ENCODE measurements at places on chromosomes 1 and 21.

DNA sequence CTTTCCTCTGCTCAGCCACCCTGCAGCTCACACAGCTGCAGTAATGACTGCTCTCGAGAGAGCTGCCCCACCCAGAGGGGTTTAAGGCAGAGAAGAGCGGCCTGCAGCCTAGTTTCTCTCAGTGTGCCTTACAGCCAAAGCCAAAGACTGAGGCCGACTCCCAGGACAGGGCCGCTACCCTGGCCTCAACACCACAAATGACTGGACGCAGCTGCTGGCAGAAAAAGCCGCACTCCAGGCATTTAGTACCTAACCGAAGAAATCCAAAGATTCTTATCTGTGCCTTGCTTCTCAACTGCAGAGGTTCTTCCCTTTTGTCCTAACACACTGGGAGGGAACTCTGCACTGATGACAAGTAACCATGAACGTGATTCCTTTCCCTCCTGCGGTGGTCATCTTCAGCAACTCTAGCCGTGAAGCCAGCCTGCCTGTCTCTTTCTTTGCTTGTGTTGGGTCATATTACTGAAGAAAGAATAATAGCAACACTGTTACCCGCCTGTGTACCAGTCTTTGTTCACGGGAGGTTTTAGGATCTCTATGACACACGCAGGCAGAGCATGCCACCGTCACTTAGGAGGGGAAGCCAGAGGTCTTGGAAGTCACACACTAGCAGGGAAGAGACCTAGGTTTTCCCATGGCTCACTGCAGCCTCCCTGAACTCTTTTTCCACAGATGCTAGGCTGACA, 202.7 kb downstream of the RHOU start:
- DNase-seq: no peak

DNA sequence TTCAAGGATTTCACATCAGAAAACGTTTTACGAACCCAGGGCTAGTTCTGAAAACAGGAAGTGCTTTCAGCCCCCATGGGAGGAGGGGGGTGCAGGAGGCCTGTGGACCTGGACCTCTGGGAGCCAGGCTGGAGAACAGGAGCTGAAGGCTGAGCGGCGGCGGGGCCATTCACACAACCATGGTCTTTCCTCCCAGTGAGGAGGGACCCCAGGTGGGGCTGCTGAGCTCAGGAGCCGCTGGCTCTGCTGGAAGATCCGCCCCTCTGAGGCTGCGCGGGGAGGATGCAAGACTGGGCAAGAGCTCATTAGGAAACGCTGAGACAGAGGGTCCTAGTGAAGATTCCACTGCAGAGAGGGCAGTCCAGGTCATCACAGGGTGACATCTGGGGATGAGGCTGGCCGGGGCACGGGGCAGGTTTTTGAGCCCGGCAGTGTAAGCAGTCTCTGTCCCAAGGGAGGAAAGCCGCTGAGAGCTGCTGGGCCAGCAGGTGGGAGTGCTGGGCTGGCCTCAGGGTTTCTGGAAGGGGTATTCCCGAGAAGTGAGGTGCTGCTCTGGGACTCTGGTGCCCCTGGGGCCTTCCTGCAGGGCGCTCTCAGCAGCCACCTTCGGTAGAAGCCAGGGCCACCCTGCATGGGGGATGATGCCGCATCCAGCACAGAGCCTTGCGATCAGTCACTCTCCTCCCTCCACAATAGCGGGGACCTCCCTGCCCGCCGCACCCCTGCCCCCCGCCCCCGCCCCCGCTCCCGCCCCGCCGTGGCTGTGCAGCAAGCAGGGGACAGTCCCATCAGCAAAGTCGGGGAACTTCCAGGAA, 7.5 kb downstream of the MX2 start:
- DNase-seq: no peak

GRCh38 chr1:6497215-6497866, 5.9 kb upstream of the PLEKHG5 start:
- peak; percentile 14 for DNase-seq

GRCh38 chr1:166950156-166950555, 25.2 kb downstream of the ILDR2 start:
- no peak for DNase-seq

GRCh38 chr1:3024019-3024418, 2.8 kb downstream of the ACTRT2 start:
- DNase-seq: no peak

DNA sequence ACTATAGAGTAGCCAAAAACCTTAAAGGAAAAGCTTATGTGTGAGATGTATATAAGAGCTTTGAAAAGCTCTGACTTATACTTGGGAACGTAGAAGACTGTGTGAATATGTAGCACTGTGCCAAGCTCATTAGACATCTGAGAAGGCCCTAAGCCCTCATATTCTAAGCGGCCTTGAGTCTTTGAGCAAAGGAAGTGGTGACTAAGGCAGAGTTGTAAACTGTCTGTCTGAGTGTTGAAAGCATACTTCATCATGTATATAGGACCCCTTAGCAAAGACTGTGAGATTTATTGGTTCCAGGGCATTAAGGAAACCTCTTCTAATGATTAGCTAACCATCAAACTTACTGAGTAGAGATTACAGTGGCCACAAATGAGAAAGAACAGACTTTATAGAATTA, 153.3 kb upstream of the LYPLAL1 start:
- DNase-seq: no peak

GRCh38 chr1:109306832-109307273, at the start of gene MYBPHL:
Gene MYBPHL (minus strand): TSS chr1:109307011. CDS start chr1:109306991, 20 bp downstream.
- DNase-seq: no peak

DNA sequence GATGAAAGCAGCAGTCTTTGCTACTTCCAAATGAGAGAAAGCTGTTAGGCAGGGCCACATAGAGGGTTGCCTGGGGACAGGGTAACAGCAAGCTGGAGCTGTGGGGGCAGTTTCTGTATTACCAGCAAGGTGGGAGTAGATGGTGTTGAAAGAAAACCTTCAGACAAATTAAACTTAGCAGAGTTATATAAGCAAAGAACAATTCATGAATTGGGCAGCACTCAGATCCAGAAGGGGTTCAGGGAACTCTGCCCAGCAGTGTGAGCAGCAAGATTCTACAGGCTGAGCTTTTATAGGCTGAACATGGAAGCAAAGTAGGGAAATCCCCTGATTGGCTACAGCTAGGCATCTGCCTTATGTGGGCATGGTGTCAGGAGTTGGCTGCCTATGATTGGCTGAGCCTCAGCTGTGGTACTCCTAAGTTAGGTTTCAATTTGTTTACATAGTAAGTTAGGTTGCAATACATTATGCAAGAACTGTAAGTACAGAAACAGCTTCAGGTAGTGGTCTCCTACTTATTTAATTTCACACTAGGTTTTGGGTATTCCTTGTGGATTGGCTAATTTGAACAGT, 64.1 kb upstream of the TMPRSS2 start:
- no peak for DNase-seq

- no peak for DNase-seq
Measured at GRCh38 chr1:4584449-4584848, 70.0 kb upstream of the AJAP1 start.

GRCh38 chr1:19769211-19769932, 30.3 kb downstream of the TMCO4 start:
- DNase-seq: no peak

GRCh38 chr1:30286988-30287839, 436.2 kb downstream of the MATN1 start:
- DNase-seq: no peak

GRCh38 chr21:16538936-16539440, 809.2 kb downstream of the USP25 start:
- no peak for DNase-seq

GRCh38 chr1:201732351-201732750, 96.6 kb upstream of the IPO9 start:
- DNase-seq: no peak

DNA sequence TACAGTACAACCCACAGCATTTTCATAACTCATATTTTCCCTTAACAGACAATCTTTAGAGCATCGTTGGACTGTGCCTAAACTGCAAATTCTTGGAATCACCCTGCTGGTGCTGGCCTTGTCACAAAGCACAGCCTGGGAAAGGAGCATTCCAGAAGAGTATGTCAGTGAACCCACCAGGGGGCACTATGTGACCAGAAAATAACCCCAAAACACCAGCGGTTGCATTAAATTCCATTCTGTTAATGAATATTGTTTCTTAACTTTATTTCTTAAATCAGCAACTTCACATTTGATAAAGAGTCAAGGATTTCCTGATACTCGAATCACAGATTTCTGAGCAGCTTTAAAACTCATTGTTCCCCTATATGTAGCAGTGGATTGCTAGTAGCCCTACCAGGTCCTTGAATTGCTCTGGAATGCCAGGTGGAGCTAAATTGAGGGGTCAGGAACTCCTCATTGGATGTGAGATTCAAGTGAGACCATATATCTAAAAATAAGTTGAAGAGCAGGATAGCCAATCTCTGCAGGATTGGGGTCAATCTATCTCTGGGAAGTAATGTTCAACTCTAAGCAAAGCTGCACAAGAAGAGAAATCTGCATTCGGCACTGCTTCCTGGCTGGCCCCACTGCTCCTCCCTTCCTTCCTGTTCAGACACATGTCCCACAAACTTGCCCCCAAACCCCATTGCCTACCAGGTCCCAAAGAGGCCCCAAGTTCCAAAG, 12.7 kb upstream of the RAB4A start:
- DNase-seq: peak; percentile 41

GRCh38 chr1:44013949-44014348, 17.3 kb downstream of the SLC6A9 start:
- DNase-seq: no peak

DNA sequence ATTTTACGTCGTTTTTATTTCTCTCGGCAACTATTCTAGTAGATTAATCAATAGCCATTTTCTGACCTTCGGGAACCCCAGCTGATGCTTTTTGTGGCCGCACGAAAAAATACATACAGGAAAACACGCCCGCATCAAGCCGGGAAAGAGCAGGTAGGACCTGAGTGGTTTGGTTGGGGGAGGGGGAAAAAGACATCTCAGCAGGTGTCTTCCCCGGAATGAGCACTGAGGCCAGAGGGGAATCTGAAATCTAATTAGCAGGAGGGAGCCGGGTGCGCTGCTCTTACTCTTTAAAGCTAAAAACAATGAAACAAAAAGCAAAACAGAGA, 618 bp upstream of the FOXD3 start:
- DNase-seq: no peak

GRCh38 chr1:173779936-173780335, 44.5 kb upstream of the DARS2 start:
- DNase-seq: no peak

- DNase-seq: no peak
Measured at GRCh38 chr1:167425482-167425881, 92.8 kb downstream of the CD247 start.

DNA sequence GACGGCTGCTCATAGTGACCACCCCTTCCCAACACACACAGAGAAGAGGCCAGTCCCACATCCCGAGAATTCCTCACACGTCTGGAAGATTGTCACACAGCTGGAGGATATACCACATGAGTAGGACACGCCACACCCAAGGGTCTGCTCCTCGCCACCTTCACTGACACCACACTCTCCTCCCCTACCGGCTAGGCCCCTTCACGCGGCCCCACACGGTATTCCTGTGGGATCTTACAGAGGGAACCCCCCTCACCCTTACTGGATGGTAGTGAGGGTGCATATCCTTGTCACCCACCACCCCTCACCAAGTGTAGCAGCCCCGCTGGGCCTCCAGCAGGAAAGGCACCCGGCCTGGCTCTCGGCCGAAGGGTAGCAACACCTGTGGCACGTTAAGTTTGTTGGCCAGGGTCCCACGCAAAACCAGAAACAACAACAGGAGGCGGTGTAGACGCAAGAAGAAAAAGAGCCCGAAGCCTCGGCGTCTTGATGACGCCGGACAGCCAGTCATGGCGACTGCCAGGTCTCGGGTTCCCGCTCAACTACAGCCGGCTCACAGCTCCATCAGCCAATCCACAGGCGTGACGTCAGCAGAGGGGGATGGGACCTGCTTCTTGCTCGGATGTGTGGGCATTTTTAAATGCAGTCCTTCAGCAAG, at the start of gene NUP210L:
Gene NUP210L, minus strand, starts transcription at position 540 of the 658 bp plus-strand sequence.
- DNase-seq: no peak

GRCh38 chr1:4517186-4517954, 137.0 kb upstream of the AJAP1 start:
- DNase-seq: no peak

DNA sequence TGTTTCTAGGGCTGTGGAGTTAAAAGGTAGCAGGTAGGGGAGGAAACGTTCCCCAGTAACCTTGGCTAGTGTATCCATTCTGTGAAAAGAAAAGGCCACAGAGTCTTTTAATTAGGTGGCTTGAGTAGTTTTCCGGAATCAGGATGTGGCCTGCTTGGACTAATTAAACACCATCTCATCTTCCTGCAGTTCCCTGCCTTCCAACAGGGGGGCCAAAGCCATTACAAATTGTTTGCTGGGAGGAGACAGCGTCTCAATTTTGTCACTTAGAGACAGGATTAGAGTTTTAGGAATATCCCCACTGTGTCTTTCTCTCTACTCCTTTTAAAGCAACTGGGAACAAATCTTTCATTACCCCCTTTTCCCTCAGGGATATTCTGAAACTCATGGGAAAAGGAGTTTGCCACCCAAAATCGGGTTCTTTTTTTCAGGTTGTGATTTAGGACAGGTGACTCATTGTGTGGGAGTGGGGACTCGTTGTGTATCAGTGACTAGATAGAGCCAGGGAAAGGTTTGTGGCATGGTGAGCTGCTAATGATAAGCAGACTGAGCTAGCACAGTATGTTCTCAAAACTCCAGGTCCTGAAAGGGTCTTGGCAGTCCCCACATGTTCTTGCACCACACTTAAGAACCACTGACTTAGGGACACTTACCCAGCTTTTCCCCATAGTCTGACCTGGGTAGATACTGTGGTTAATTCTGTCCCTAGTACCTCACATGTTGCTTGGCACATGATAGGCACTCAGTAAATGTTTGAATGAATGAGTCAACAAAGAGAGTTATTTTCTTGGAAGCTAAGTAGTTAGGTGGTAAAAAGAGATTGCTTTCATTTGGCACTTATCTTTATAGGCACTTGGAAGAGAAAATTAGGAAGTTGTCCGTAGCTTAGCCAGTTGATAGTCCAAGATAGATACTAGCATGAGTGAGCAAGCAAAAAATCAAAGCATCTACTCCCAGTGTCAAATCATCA, 22.5 kb downstream of the INTS3 start:
- no peak for DNase-seq

GRCh38 chr1:224542783-224543440, 73.2 kb upstream of the CNIH3 start:
- no peak for DNase-seq

- no peak for DNase-seq
Measured at GRCh38 chr1:238790882-238791281, 595.5 kb upstream of the CHRM3 start.

DNA sequence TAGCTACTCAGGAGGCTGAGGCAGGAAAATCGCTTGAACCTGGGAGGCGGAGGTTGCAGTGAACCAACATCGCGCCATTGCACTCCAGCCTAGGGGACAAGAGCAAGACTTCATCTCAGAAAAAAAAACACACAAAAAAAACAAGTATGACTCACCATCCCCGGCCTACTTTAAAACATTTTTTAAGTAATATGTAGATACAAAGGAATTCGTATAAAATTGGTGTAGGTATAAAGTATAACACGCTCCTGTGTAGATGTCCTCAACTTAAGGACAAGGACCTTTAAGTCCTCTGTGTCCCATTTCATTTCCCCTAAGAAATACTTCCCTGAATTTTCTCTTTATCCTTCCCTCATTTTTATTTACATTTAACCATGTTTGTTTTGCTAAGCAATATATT, 73.4 kb upstream of the PKN2 start:
- DNase-seq: no peak

All from stimulated activated CD8-positive, alpha-beta memory T cell treated with anti-CD3 and anti-CD28 coated beads, Interleukin-7, amount 100 ng/mL, for 1 hour (primary cell).